H7 (cell line): ENCODE measurements at places on chromosomes 16 and 17. TPM values are rescaled to one million over a fixed set of nuclear protein-coding genes. Genes with fewer than 3 reads are reported as not detected.

DNA sequence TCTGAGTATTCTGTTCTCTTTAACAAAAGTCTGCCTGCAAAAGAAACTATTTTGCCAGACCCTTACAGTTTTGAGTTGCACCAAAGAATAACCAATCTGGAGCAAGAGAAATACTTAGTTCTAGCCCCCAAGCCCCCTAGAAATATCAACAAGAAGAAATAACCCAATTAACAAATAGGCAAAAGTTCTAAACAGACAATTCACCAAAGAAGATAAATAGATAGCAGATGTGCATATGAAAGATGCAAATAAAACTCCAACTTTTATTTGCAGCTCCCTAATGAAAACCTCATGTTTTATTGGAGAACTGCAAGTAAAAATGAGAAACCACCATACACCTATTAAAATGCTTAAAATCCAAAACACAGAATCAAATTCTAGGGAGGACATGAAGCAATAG lies 1308.0 kb downstream of the CDH11 start:
- DNase-seq = no peak

- DNase-seq = no peak
These were observed 612.9 kb downstream of the MAF start for GRCh38 chr16:78987666-78988065.

- DNase-seq = peak; percentile 85
These were observed 856 bp downstream of the DNAJA2 start for GRCh38 chr16:46972429-46973206.

DNA sequence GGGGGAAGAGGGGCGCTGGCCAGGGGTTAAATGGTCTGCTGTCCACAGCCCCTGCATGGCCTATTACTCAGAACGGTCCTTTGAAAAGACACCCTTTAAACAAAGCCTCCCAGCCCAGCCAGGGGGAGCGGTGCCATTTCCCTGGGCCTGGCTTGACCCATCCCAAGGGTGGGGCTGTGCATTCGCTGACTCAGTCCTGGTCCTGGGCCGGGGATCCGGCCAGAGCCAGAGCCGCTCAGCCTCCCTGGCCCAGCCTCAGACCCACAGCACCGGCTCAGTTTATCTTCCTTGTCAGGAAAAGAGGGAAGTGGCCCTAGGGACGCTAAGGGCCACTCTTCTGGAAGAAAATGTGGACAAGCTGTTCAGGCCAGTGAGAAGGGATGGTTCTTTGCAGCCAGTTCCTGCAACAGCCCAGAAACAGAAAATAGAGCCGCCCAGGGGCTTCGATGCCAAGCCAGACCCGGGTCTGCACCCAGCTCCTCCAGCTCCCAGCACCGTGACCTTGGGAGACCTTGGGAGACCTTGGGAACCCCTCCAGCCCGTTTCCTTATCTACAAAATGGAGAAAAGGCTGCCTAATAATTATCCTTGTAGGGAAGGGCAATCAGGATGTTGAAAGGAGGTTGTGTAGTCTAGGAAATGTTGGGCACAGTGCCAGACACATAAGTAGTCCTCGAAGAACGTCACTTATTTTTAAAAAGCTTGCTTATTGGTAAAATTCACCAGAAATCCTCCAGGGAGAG lies 82.5 kb downstream of the ZDHHC7 start:
- DNase-seq = no peak

GRCh38 chr17:35742496-35742895 lies 10.5 kb downstream of the GAS2L2 start:
- DNase-seq = peak; percentile 40

DNA sequence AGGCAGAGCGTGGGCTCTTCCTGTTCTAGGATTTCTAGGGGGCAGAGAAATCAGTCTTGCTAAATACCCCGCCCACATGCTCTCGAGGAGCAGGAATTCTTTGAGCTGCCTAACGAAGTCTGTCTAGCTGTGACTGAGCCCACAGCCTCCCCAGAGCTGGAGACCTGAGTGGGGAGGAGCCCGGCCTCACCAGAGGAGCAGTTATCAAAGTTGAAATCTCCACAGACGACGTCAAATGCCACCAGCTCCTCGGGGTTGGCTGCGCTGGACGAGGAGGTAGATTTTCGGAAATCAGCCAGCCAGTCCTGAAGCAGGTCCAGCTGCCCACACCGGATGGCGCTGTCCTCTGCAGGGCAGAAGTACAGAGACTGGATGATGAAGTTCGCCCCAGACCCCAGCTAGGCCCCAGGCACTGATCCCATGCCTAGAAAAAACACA lies 53.8 kb downstream of the PRMT7 start:
- DNase-seq = peak; percentile 87

GRCh38 chr17:44558334-44558709 lies 1.0 kb downstream of the FZD2 start:
- no peak for DNase-seq

- DNase-seq = no peak
These were observed 97.0 kb downstream of the PRKCA start for GRCh38 chr17:66399441-66399840.

DNA sequence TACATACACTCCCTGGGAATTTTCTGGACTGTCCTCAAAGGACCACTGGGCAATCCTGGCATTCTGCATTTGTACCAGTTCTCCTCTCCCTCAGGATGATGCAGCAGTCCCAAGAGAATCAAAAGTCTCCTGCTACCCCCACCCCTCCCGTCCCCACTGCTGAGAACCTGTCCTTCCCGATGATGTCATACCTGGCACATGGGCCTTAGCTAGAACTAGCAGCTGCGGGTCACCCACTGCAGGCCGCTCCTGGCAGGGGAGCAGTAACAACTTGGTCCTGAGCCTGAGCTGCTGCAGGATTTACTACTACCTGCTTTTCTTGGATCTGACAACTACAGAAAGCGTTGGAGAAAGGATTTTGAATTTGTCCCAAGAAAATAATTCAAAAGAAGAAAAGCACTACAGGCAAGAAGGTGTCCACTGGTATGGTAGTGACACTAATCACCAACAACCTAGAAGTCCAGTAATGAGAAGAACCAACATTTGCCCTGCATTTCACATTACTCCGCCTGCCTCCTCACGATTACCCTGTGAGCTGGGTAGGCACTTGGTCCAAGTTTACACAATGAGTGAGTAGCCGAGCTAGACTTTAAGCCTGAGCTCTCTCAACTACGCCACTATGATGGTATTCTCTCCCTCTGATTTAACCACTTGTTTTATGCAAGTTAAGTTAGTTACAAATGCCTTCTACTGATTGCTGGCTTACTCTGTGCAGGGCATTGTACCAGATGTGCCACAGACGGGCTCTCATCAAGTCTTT lies 55.3 kb upstream of the ETV4 start:
- DNase-seq = no peak

DNA sequence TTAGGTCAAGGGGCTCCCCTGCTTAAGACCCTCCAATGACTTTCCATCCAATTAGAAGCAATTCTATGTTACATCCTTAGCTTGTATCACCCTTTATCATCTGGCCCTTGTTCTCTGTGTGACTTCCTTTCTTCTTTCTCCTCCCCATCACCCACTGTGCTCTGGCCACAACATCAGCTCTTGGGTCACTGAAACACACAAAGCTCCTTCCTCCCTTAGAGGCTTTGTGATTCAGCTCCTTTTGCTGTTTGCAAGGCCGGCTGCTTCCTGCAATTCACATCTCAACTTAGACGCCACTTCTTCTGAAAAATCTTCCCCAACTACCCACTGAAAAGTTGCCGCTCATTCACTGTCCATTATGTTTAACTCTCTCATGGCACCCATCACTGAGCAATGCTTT lies 130.9 kb upstream of the CACNG3 start:
- DNase-seq = peak; percentile 21

GRCh38 chr16:9139965-9140364 lies 48.5 kb downstream of the HAPSTR1 start:
- DNase-seq = peak; percentile 60

GRCh38 chr17:62739645-62740388 lies 68.3 kb downstream of the MARCHF10 start:
- DNase-seq = peak; percentile 45

- no peak for DNase-seq
These were observed 418.3 kb upstream of the SALL1 start for GRCh38 chr16:51569203-51569931.

- peak; percentile 43 for DNase-seq
These were observed 43.4 kb downstream of the MFSD11 start for GRCh38 chr17:76781056-76781982.

- DNase-seq = no peak
These were observed 11.1 kb upstream of the ATP2C2 start for GRCh38 chr16:84357191-84357651.

Gene ERN2
- 3.2 and 3.7 TPM in 2 replicates for total RNA-seq

Gene CTRB2
- total RNA-seq = not detected in 2 replicates

Gene AANAT
- 0.17 TPM in 1 of 2 replicates, not detected in the other for total RNA-seq

Gene PKMYT1
- 85.4 and 94.0 TPM in 2 replicates for total RNA-seq

Gene NDRG4
- total RNA-seq = 24.9 and 27.6 TPM in 2 replicates

Gene GGNBP2
- total RNA-seq = 27.6 and 35.7 TPM in 2 replicates

Gene HEATR3
- 23.9 and 24.5 TPM in 2 replicates for total RNA-seq

Gene SMIM36
- total RNA-seq = not detected in 2 replicates
